ENCODE measurements at places on chromosomes 6 and 20.

DNA sequence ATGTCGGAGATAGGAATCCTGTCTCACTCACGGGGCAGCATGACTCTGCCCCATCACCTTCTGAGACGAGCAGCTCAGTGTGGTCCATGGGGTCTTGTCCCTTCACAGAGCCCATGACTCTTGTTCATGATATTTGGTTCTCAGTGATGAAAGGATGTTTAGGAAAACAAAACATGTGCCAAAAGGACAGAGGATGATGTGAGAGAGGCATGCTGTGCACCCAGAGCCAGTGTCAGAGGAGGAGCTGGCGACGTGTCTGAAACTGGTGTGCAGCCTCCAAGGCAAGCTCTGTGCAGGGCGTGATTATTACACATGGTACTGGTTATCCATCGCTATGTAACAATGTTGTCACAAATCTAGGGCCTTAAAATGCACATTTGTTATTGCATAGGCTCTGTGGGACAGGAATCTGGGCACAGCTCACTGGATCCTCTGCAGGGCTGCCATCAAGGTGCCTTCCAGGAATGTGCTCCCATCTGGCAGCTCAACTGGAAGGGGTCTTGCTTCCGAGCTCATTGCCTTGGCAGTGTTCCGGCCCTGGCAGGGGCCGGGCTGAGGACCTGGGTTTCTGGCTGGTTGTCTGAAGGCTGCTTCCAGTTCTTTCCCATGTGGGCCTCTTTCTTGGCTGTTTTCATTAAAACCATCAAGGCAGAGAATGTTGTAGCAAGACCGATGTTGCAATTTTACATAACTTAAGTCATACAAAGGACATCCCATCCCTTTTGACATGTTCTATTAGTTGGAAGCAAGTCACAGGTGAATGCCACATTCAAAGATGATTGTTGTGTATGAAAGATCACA, 175.4 kb downstream of the ERMARD start:
- no peak for DNase-seq

GRCh38 chr6:15213838-15214400, 31.9 kb upstream of the JARID2 start:
- DNase-seq, result no peak

GRCh38 chr20:1434571-1435336, 31.9 kb downstream of the NSFL1C start:
- peak; percentile 53 for DNase-seq

DNA sequence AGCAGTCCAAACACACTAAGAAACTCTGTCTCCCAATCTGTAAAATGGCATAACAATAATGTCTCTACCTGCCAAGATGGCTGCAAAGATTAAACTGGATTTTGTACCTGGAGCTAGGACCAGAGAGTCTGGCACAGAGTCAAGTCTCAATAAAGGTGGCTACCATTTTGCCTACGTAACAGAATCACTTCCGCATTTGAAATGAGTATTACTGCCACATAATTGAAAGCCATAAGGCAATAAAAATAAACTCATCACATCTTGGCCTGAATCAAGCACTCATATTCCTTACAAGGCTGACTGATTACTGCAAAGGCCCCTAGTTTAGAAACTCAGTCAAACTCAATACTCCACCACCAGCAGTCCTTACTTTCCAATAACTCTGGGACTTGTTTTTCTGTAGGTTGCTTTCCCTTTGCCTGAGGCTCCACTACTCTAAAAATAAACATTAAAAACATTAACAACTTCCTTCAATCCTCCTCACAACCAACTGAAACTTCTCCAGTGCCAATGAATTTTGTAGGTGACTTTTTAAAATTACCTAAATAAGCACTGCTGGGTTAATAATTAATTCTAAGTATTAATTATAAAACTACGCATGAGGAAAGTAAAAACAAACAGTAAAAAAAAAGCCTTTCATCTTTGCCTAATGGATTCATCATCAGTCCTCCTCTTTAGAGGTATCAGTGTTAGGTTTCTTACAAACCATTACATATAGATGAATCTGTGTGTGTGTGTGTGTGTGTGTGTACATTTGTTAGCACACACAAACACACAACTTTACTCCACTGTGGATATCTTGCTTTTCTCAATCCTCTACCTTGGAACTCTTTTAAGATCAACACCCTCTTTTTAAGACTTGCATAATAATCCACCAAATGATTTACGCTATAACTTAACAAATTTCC, 3.7 kb downstream of the KIF16B start:
- DNase-seq, result no peak

GRCh38 chr6:3088968-3089367, 20.7 kb downstream of the RIPK1 start:
- DNase-seq, result no peak

- no peak for DNase-seq
These were observed at the start of gene SPO11 for GRCh38 chr20:57329608-57330221. Gene SPO11, plus strand, starts transcription at chr20:57329803. Its CDS starts 65 bp downstream, at chr20:57329868.

DNA sequence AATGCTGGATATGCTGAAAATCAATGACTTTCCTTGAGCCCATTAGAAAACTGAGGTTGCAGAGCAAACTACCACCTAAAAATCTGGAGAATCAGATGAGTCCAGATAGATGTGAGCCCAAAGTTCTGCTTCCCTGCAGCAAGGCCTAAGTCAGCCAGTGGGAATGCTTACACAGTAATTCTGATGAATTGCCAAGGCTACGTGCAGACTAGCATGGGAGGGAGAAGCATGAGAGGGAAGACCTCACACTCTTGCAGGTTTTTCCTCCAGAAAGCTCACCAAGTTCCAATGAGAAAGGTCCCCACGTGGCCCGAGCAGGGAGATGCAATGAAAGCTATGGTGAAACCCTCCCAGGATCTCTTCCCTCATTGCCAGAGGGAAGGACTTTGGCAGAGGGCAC, 104.8 kb upstream of the SIRPA start:
- DNase-seq, result no peak

DNA sequence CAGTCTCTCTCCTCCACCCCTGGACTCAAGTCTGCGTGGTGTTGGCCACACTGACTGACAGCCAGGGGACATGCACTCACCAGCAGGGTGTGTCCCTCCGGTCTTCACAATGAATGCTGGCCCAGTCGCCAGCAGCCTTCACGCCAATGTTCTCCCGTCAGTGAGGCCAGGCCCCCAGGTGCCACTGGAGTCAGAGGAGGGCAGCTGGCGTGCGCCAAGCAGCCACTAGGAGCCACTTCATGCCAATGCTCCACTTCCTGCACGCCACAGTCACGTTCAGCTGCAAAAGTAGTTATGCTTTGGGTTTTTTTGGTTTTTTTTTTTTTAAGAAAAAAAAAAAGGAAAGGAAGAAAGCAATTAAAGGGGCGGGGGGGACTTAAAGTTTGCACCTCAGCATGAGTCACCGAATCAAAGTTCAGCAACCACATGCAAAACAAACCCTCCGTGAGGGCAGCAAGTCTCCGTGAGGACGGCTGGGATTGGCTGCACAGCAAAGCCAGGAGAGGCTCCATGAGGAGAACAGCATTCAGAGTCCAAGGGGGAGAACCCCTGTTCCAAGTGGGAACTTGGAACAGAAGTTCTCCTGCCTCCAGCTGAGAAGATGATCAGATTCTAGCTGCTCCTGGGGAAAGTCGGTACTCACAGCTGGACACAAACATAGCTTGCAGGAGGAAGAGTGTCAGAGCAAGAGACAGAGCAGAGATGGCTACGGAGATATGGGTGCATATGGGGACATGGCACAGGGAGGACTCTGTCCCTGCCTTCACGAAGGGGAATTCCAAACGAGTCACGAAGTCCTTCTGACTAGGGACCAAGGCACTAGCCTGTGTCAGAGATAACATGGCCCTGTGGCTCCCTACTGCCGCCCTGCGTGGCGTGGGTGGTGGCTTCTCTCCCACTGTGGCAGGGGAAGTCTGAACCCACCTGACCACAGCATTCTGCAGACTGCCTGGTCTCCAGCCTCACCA, at the start of gene ZC3H12D:
TSS of gene ZC3H12D (minus strand) at position 282 of the 968 bp plus-strand sequence. CDS start 10,471 bp downstream, outside the sequence.
- peak; percentile 77 for DNase-seq

DNA sequence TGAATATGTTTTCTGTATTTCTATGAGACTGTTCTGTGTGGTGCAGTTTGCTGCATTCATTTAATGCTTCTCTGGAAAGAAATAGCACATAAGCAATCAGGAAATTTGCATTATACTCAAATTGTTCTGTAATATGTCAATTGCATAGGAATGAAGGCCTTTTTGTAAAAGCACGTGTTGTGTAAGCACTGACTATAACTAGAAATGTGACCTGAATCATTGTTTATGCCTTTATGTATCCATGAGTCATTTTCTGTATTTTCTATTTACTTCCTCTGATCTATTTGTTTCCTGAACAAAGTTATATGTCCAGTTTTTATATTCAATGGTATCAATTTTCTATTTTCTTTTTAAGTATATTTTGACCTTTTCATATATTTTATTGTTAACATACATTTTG, 1455.3 kb downstream of the GRIK2 start:
- DNase-seq, result no peak

DNA sequence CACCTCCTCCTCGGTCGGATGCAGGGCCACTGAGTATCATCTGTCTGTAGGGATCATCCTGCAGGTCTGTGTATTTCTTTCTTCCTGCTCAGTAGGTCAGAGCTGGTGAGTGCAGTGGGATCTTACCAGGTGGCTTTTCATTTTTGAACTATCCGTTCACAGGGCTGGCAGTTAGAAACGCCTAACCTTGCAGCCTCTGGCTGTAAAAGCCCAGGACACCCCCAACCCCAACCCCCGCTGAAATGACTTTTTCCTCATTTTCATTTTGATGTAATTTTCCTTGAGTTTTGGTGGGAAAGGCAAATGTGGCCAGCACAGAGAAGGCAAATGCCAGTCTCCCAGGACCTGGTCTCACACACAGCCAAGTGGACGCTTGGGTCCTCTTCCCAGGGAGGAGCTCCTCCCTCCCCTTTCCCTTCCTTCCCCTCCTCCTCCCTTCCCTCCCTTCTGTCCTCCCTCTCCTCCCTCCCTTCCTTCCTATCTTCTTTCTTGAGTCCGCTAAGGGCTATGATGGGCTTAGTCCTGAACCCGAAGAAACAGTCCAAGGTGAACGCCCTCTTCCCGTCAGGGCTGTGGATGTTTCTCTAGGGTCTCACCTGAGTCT, 36.0 kb downstream of the TMEM242 start:
- no peak for DNase-seq

GRCh38 chr20:3922983-3923339, 33.8 kb downstream of the PANK2 start:
- no peak for DNase-seq

GRCh38 chr6:7042056-7042653, 65.6 kb upstream of the RREB1 start:
- no peak for DNase-seq

DNA sequence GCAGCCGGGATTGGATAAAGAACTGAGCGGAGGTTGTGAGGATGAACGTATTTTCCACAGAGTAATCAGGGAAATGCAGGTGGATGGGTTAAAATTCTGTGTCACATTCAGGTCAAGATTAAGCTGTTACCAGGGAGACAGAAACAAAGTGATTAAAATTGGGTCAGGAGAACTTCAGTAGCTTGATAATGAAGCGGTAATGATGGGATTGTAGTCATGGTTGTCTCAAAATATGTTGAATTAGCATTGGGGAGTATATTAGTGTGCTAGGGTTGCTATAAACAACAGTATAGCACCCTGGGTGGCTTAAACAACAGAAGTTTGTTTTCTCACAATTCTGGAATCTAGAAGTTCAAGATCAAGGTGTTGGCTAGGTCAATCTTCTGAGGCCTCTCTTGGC, 155.5 kb downstream of the GJA1 start:
- no peak for DNase-seq

DNA sequence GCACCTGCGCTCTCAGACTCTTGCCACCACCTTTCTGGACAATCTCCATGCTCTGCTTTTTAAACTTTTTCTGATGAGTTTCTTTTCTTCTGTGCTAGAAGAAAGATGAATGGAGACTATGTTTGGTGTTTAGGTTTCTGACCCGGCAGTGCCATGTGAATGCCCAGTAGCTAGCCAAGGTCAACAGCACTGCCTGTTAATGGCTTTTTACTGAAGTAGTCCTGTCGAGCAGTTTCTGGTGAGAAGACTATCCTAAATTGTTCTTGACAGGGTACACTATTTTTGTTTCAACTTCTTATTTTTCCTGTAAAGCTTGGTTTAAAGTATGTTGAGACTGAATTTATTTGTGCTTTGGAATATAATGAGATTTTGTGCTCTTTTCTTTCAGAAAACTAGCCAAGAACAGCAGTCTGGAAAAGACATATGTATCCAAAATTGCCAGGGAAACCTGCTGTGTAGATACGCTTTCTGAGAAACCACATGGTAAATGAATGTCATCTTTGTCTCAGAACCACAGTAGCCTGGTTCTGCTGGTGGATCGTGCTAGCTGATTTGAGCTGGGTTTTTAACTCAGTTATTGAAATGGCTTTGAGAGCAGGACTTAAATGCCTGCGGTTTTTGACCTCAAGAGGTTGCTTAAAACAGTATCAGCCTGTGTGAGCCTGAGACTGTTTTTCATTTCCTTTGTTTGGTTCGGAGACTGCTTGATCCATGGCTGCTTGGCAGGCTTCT, 48.1 kb downstream of the KCNS1 start:
- no peak for DNase-seq

- DNase-seq, result no peak
These were observed 11.5 kb downstream of the TTLL9 start for GRCh38 chr20:31881945-31882344.

DNA sequence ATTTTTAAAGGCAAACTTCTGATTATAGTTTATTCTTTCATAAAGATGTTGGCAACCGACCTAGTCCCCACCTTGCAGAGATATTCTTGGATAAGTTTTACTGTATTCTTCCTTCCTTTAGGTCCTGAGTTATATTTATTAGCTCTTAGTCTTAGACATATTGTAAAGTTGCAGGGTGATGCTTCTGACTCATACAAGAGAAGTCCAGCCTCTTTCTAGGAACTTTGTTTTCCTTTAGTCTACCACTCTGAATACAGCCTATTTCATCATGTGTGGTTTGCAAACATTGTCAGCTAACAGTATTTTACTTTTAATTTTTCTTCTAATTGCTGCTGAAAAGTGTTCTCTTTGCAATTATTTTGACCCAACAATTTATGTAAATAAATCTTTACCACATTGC, 686.7 kb downstream of the COL12A1 start:
- no peak for DNase-seq

Data from stimulated activated CD4-positive, alpha-beta T cell treated with anti-CD3 and anti-CD28 coated beads, Interleukin-15, amount 100 ng/mL, for 48 hours (primary cell).